ENCODE measurements at places on chromosomes 12 and 14.
A peak's percentile ranks its signal among the peaks of the same experiment; 100 is the strongest.

- no peak for DNase-seq
Measured at GRCh38 chr12:50190859-50191258, 23.7 kb upstream of the CERS5 start.

DNA sequence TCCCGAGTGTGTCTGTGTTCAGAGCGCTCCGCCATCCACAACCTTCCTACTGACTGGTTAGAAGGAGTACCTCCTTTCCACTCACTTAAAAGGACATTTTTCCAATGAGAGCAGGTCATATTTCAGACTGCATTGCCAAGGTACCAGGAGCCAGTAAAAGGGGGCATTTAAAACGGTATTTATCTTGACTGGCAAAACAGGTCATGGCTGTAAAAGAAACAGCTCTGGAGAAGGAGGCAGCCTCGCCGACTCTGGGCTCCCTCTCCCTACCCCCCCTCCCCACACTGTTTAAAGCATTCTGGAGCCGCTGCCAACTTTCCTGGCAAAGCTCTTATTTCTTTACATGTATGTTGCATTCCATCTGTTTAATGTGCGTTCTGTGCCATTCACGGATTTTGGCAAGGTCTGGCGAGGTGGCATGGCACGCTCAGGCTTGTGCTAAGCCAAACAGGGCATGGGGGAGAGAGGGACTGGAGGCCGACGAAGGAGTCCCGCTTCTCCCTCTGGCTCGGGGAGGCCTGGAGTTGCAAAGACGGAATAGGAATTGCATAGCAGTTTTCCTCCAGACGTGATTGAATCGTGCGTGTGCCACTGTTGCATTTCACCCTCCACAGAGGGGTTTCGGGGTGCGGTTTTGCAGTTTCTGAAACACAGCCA, 41.2 kb upstream of the MED13L start:
- DNase-seq: no peak

DNA sequence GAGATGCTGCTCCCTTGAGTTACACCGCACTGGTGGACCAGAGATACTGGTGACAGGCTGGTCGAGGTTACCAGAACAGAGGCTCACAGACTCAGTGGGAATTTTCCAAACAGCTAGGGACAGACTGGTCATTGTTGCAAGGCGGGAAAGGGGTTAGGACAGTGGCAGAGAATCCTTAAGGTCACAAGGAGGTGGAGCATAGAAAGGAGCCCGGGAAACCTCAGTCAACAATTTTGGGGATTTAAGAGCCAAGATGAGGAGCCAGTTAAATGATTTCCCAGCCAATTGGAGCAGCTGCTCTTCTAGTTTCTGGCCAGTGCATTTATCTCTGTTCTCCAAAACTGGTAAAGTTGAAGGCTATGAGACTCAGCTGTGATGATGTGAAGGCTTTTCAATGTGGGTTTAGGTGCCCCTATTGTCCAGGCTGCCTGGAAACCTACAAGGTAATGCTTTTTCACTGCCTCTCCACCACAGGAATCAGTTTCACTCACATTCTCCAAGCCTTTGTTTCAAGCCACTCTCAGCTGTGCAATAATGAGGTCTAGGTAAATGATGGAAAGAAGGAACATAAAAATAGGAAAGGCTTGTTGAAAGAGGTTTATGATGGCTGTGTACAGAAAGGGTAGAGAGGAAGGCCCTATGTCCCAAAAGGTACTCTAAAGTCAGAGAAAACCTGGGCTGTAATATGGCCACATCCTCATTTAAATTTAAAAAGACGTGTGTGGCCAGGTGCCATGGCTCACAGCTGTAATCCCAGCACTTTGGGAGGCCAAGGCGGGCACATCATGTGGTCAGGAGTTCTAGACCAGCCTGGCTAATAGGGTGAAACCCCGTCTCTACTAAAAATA, 7.0 kb upstream of the TNS2 start:
- no peak for DNase-seq

- no peak for DNase-seq
Measured at GRCh38 chr12:6068227-6068626, 56.2 kb downstream of the VWF start.

DNA sequence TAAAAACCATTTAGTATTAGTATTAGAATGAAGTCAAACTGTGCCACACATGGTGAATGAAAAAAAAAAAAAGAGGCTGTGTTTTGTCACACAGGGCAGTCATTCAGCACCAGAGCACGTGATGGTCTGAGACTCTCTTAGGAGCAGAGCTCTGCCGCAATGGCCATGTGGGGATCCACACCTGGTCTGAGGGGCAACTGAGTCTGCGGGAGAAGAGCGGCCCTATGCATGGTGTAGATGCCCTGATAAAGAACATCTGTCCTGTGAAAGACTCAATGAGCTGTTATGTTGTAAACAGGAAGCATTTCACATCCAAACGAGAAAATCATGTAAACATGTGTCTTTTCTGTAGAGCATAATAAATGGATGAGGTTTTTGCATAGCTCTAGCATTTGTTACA, 12.2 kb upstream of the BDKRB1 start:
- DNase-seq: no peak

DNA sequence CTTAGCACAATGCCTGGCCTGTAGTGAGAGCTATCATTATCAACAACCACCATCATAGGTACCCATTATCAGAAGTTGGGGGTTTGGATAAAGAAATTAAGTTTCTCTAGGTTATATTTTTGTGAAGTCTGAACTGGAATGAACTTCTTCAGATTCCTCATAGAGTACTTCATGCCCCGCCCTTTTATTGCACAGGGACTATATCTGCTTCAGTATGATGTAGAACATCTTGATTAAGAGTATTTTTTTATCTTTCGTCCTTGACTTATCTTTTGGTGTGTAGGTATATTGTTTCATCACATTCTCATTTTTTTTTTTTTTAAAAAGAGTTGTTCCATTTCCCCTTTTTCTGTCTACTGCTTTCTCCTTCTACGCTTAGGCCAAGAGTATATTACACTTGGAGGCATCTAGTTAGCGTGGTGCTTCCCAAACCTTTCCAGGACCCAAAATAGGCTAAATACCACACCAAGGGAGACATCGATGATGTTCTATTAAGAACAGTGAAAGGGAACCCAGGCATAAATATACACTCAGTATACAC, 467.5 kb downstream of the ZFP36L1 start:
- DNase-seq: no peak

DNA sequence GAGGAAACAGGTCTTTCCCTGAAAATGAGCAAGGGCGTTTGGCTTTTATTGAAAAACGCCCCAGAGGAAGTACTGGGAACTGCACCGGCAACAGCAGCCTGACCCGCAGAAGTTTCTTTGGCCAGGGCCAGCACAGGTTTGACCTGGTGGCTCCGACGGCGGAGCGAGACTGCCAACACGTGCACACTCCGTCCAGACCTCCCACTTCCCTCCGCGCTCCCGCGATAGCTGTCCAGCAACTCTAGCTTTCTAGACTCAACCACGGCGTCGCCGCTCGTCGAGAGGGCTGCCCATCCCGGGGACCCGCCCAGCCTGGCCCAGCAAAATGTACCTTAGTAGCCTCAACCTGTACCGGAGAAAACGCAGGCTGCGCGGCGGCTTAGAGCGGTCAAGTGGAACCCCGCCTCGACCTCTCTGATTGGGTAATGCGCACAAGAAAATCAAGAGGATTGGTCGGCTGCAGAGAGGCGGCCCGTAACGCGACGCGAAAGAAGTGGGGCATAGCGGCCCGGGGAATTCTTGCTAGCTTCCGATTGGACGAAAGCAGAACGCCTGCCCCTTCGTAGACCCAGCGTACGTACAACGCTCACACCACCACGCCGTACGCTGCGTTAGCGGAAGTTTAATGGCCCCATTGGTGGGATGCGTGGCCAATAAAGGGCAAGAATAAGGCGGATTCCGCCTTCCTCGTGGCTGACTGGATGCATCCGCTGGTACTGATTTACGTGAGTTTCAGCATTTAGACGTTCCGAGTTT, at the start of gene WDR89:
Gene WDR89, minus strand, starts transcription at position 399 of the 756 bp plus-strand sequence. CDS start 41,929 bp downstream, outside the sequence.
- DNase-seq: peak; percentile 92

- DNase-seq: no peak
Measured at GRCh38 chr14:39015360-39015961, 87.6 kb downstream of the SEC23A start.

DNA sequence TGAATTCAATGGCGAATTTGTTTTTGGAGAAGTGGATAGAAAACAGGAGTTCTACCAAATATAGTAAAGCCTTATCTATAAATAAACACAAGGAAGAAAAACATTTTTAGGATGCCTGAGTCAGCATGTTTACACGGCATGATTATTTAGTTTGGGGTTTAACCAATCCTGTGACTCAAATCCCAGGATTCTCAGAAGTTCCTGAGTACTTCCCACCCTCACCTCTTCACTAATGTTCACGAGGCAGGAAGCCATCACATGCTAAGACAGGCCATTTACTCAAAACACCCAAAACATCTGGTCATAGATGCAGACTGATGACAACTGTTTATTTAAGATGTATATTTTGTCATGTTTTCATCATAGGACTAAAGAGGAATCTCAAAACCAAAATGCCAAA, 3.4 kb upstream of the GLRX5 start:
- DNase-seq: no peak

- DNase-seq: no peak
Measured at GRCh38 chr12:76391461-76391860, 43.2 kb upstream of the BBS10 start.

- no peak for DNase-seq
Measured at GRCh38 chr14:63650256-63650952, 8.7 kb upstream of the WDR89 start.

- DNase-seq: no peak
Measured at GRCh38 chr14:62409169-62409568, 636.1 kb downstream of the KCNH5 start.

- no peak for DNase-seq
Measured at GRCh38 chr14:87864356-87865270, 128.4 kb downstream of the GALC start.

DNA sequence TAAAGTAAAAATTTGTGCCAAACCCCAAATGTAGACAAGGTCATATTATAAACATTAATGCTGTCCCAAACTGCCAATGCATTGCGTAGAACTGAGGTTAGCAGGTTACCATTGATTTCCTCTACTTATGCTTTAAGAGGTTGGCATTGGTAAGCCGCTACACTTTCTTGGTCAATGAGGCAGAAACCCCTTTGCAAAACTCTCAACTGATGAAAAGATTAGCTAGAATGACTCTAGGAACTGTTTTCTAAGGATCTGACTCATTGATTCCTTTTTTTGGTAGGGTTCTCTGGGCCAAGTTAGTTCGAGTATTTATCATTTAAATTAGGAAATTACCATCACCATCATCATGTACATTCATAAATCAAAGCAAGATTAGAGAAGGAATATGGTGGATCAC, 44.6 kb downstream of the HMGA2 start:
- DNase-seq: no peak

DNA sequence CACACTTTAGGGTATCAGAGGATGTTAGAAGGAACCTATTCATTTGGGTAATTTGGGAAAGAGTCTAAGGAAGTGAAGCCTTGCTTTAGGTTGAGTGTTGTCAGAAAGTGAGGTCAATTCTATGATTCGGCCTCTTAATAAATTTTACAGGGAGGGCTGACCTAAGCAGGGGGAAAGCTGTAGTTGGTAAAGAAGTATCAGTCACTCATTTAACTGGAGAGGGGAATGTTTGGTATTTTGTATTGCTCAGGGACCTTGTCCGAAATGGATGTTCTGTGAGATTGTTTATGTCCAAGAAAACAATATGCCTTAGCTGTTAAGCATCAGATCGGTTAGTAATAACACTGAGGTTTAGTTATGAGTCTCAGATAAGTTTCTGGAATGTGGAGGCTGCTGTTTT, 7.3 kb downstream of the CAND1 start:
- DNase-seq: no peak

DNA sequence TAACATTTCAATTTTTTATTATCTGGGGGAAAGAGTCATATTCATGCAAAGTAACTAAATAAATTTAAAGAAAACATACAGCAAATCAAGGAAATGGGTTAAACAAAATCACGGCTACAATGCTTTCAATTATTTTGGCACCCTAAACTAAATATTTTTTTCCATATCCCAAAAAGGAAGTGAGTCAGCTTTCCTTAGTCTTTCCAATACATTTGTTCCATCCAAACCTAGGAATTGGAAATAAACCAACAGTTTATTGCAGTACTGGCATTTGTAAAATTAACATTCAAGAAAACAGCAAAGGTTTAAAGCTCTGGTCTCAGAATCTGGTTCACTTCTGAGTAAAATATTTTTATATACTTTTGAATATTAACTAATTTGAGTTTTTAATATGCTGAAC, 89.2 kb downstream of the BCL2L14 start:
- no peak for DNase-seq

GRCh38 chr12:112936264-112936663, 2.0 kb upstream of the OAS3 start:
- no peak for DNase-seq

GRCh38 chr14:36512585-36513003, 7.4 kb downstream of the NKX2-1 start:
- no peak for DNase-seq

DNA sequence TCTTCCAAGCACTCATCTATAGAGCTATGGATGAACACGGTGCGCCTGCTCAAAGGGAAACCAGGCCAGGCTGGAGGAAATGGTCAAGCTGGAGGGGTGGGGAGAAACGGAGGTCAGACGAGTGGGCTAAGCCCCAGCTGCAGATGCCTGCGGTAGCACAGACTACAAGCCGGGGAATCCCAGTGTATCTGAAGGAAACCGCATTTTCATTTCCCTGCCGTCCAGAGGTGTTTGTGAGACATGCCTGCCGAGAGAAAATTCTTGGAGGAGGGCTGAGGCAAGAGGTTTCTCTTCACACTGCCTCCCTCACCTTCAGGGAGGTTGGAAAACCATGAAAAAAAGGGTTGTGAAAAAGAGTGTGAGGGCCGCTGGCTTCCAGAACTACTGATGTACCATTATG, 102.0 kb upstream of the FOXN3 start:
- DNase-seq: no peak

- no peak for DNase-seq
Measured at GRCh38 chr12:85394065-85394464, 114.0 kb downstream of the ALX1 start.

GRCh38 chr14:24694680-24695079, 60.7 kb upstream of the GZMB start:
- DNase-seq: no peak

- DNase-seq: no peak
Measured at GRCh38 chr12:90122681-90123080, 414.0 kb upstream of the ATP2B1 start.

DNA sequence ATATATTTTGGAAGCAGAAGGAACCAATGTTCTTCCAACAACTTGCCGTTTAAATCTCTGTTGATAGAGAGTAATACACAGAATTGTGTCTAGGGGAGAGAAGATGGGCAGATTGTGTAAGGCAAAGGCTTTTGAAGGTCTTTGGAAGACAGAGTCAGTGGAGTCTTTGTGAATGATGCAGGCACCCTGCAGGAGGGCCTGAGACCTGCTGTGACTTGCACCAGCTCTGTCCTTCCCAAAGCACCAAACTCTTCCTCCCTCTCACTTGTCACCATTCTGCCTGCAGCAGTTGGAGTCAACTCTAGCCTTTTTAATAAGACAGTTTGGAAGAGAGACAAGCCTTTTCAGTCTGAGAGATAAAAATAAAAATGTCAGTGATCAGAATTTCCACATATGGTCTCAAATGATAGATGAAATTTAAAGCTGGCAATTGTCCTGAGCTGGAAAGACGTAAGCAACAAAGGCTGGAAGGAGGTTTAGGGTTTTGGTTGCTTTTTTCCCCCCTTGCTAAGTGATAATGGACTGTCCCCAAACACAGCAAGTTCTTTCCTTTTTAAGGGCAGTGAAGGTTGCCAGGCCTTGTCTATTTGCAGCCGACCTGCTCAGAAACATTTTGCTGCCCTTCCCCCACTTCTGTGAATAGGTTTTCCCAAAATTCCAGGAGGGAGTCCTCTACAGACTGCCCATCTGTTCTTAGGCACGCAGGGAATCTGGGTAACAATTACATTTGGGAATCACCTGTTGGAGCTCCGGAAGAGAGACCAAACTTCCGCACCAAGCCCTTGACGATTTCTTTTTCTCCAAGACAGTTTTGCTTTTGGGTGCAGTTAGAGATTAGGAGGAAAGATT, 103.0 kb upstream of the NTF3 start:
- DNase-seq: no peak
